ENCODE measurements at places on chromosomes 13 and 19.

- H3K4me1 ChIP-seq = no peaks in the 10 kb centered on the region
- no peak overlapping the region for H3K4me3 ChIP-seq
- peaks cover 41% of the 10 kb centered on the region for H3K36me3 ChIP-seq
- no peaks in the 10 kb centered on the region for H3K27me3 ChIP-seq
- DNase-seq = no peak
- H3K27ac ChIP-seq = no peak overlapping the region
Measured at GRCh38 chr13:79376843-79377242, 29.2 kb downstream of the RBM26 start.

GRCh38 chr13:28474491-28475134, 20.3 kb downstream of the FLT1 start:
- H3K4me3 ChIP-seq = no peak overlapping the region
- H3K27me3 ChIP-seq = no peaks in the 10 kb centered on the region
- H3K27ac ChIP-seq = no peak overlapping the region
- DNase-seq = no peak
- H3K4me1 ChIP-seq = no peaks in the 10 kb centered on the region
- H3K36me3 ChIP-seq = no peaks in the 10 kb centered on the region

DNA sequence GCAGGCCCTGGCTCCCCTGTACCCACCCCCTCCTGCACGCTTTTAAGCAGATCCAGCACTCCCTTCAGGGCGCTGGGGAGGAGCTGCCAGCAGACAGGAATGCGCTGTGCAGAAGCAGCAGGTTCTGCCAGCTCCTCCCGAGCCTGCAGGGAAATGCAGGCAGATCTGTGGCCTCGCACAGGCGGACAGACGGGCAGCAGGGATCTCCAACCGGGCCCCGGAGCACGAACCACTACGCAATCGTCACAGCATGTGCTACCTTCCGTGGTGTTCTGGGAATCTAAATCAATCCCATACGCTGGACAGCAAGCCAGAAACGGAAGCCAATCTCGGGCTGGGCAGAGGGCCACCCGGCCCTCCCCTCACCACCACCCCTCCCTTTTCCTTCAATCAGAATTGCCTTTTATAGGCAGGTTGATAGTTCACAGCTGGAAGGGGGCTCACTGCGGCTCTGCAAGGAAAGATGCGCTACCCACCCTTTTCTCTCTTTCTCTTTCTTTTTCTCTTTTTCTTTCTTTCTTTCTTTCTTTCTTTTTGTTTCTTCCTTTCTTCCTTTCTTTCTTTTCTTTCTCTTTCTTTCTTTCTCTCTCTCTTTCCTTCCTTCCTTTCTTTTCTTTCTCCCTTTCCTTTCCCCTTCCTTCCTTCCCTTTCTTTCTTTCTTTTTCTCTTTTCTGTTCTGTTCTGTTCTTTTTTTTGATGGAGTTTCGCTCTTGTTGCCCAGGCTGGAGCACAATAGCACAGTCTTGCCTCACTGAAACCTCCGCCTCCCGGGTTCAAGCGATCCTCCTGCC, 99.9 kb downstream of the GNG7 start:
- no peak for DNase-seq
- no peak overlapping the region for H3K4me3 ChIP-seq
- no peaks in the 10 kb centered on the region for H3K4me1 ChIP-seq
- no peaks in the 10 kb centered on the region for H3K27me3 ChIP-seq
- no peaks in the 10 kb centered on the region for H3K36me3 ChIP-seq
- no peak overlapping the region for H3K27ac ChIP-seq

DNA sequence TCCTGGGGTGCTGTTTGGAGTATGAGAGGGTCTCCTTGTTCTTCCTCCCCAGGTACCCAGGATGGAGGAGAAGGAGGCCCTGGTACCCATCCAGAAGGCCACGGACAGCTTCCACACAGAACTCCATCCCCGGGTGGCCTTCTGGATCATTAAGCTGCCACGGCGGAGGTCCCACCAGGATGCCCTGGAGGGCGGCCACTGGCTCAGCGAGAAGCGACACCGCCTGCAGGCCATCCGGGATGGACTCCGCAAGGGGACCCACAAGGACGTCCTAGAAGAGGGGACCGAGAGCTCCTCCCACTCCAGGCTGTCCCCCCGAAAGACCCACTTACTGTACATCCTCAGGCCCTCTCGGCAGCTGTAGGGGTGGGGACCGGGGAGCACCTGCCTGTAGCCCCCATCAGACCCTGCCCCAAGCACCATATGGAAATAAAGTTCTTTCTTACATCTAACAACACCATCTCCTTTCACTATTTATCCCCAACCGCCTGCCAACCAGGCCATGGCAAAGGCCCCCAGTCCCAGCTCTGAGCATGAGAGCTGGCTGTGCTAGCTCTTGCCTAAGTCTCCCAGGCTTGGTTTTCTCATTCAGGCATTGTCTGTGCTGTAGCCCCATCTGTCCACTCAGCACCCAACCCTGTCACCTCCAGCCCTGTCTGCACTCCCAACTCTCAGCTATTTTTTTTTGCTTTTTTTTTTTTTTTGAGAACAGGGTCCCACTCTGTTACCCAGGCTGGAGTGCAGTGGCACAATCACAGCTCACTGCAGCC, 11.2 kb downstream of the DKKL1 start:
- no peaks in the 10 kb centered on the region for H3K36me3 ChIP-seq
- H3K27ac ChIP-seq = no peak overlapping the region
- no peaks in the 10 kb centered on the region for H3K4me1 ChIP-seq

GRCh38 chr19:799076-799881, 2.0 kb downstream of the PTBP1 start:
- peak overlapping the region; percentile 67 for H3K27ac ChIP-seq
- no peaks in the 10 kb centered on the region for H3K27me3 ChIP-seq
- peaks cover 71% of the 10 kb centered on the region for H3K4me1 ChIP-seq
- H3K4me3 ChIP-seq = peak overlapping the region; percentile 77
- DNase-seq = no peak
